Stimulated activated CD4-positive, alpha-beta T cell treated with anti-CD3 and anti-CD28 coated beads, Interleukin-4, amount 100 ng/mL, for 1 hour (primary cell): ENCODE measurements at places on chromosomes 4 and X.

DNA sequence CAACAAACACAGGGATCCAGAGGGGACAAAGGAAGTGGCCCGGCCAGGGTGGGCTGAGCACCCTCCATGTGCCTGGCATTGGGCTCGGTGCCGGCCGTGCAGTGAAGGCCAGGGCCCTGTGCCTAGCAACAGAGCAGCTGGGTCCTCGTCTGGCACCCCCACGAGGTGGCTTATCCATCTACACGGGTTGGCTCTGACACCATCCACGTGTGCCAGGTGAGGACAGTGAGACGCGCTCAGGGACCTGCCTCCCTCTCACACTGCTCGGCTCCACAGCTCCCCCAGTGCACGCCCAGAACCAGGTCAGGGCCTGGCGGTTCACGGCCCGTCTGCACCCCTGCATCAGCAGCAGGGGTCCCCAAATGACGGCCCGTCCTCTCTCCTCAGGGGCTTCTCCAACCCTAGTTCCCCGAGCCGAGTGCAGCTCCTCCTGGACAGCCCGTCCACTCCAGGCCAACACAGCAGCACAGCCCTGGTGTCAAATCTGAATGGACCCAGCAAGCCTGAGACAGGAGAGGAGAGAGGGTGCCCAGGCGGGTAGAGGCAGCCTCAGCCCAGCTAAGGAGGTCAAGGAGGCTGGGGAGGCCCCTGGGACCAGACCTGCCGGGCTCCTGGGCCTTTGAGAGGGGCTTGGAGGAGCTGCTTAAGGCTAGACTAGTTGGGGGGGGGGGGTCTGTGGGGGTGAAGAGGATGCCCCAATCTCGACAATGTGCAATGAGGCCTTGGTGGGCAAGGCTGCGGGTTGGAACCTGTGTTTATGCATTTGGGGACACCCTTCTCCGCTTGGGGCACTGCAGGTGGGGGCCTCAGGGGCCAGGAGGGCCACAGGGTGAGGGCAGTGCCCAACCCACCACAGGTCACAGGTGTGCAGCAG lies 113.6 kb downstream of the FAM53A start:
- no peak for DNase-seq

DNA sequence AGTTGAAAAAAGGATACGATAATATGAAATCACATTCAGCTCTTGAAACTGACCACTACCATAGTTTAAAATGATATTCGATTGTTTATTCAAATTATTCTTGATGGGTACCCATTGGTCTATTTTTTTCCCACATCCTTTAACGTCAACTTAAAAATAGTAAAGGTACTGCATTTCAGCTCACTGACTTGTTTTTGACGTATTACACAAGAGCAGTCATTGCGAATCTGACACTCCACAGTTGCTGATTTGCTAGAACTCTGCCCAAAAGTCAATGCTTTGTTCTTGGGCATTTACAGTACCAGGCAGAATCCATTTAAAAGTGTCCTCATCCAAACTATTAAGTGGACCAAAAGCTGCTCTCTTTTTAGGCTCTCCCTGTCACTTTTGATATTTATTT lies 1.2 kb upstream of the PDS5A start:
- DNase-seq = no peak

- DNase-seq = no peak
Measured at GRCh38 chrX:78333521-78333920, 6.1 kb upstream of the CYSLTR1 start.

DNA sequence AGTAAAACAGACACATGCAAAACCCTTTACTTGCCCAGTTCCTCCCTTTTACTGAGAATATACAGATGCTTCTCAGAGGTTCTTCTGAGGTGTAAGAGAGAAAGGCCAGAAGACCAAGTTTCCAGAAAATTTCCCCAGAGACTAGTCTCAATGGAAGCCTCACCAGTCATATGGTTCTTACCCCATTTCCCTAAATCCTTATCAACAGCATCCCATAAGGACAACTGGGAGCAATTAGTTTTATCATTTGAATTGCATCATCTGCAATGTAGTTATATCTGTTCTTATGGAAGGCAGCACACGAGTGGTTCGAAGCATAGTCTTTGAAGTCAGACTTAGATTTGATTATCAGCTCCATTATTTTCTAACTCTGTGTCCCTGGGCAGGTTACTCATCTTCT lies 203.6 kb upstream of the PPARGC1A start:
- DNase-seq = no peak

- no peak for DNase-seq
Measured at GRCh38 chr4:175970724-175971123, 94.9 kb upstream of the WDR17 start.

- no peak for DNase-seq
Measured at GRCh38 chrX:29478336-29479069, 736.9 kb upstream of the MAGEB2 start.

GRCh38 chrX:121356139-121356849 lies 308.9 kb downstream of the GLUD2 start:
- DNase-seq = no peak

GRCh38 chr4:37797923-37798322 lies 28.6 kb upstream of the PGM2 start:
- no peak for DNase-seq

DNA sequence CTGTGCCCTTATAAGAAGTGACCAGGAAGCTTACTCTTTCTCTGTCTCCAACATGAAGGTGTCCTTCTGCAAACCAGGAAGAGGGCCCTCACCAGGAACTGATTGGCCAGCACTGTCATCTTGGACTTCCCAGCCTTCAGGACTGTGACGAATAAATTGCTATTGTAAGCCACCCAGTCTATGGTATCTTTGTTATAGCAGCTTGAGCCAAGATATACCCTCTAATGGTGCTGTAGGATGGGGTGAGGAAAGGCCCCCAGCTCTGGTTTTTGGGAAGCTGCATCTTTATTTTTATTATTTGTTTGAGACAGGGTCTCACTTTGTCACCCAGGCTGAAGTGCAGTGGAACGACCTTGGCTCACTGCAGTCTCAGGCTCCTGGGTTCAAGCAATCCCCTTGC lies 1.2 kb upstream of the MGST2 start:
- no peak for DNase-seq

- DNase-seq = no peak
Measured at GRCh38 chrX:41543668-41544067, 96.5 kb downstream of the NYX start.
